ENCODE measurements at places on chromosomes 6 and 20. TPM values are rescaled to one million over a fixed set of nuclear protein-coding genes. Genes with fewer than 3 reads are reported as not detected.

The TXLNB gene
- total RNA-seq, result 52.4 TPM

DNA sequence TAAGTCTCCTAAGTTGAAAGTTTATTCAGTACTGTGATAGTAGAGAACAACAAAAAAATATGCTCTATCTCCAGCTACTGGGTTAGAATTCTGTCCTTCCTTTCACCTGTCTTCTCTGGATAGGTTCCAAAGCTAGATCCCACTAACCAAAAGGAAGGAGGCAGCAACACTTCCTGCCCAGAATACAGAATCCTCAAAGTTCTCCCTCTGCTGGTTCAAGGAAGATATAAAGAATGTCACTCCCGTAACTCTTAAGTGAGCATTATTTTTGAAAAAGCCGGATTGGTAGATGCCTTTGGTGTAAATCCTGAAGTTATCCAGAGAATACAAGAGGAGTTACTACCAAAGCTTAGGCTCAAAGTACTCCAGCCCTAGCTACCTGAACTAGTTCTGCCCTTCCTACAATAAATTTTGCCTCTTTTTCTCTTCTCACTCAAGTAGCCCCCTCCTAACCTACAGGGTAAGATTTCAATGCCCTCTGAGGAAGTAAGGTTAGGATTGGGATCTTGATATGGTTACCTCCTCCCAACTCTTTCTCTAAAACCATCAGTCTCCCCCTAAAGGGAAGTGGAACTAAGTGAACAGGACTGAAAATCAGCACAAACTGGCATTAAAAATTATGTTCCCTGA, 26.0 kb upstream of the CRIP3 start:
- no peak for DNase-seq

- DNase-seq, result no peak
Observed at GRCh38 chr6:83884523-83884922, 25.0 kb downstream of the CYB5R4 start.

- DNase-seq, result no peak
Observed at GRCh38 chr6:74611220-74611619, 594.6 kb downstream of the COL12A1 start.

DNA sequence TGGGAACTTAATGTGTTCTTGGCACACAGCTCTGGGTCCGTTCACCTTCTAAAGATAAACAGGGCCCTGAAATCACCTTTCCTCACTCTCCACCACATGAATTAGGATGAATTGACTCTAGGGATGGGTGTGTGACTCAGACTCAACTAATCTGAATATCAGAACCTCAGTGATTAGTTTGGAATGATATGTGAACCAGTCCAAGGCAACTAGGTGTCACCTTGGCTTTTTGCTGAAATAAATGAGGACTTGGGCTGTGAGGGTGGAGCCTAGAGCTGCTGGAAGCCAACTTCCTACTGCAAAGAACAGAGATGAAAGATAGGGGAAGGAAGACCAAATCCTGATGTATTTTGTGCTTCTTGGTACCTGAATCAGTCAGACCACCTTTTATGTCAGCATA, 132.0 kb upstream of the RNF24 start:
- DNase-seq, result no peak

- DNase-seq, result no peak
Observed at GRCh38 chr20:43681991-43682410, 15.1 kb downstream of the MYBL2 start.

The KIFC1 gene
- 0.31 TPM for total RNA-seq

The ZC2HC1B gene
- total RNA-seq, result not detected

The MYH7B gene
- total RNA-seq, result 89.0 TPM

The MTFR2 gene
- 1.0 TPM for total RNA-seq

DNA sequence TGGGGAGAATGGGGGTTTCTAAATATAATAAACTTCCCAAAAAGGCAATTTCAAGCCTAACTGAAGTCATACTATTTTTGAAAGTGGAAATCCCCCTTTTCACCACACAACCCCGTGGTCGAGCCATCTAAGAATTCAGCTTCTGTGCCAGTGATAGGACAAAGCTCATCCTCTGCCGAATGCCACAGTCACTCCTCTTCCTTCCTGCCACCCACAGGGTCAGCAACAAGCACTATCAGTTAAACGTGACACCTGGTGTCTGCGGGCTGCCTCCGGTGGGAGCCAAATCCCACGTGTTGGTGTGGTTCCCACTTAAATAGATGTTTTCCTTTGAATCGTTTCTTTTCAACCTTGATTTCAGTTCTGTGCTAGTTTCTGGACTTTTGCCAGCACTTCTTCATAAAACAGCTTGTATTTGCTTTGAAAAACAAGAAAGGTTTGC, 60.7 kb downstream of the TNFAIP3 start:
- DNase-seq, result no peak

GRCh38 chr20:22353586-22353985, 230.8 kb downstream of the FOXA2 start:
- DNase-seq, result no peak

The OXT gene
- 0.92 TPM for total RNA-seq

GRCh38 chr20:38874460-38875174, 51.6 kb upstream of the FAM83D start:
- no peak for DNase-seq

DNA sequence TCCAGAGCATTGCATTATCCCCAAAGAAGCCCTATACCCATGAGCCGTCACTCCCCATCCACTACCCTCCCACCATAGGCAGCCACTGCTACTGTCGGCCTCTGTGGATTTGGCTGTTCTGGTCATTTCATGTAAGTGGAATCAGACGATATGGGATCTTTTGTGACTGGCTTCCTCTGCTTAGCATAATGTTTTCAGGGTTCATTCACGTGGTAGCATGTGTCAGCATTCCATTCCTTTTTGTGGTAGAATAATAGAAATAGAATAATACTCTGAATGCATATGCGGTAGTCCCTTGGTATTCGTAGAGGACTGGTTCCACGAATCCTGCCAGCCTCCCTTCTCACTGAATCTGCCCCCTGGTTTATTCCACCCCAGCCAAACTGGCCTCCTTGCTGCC, 402.6 kb upstream of the SULF2 start:
- DNase-seq, result no peak

- no peak for DNase-seq
Observed at GRCh38 chr20:14928083-14928482, 590.7 kb upstream of the FLRT3 start.

DNA sequence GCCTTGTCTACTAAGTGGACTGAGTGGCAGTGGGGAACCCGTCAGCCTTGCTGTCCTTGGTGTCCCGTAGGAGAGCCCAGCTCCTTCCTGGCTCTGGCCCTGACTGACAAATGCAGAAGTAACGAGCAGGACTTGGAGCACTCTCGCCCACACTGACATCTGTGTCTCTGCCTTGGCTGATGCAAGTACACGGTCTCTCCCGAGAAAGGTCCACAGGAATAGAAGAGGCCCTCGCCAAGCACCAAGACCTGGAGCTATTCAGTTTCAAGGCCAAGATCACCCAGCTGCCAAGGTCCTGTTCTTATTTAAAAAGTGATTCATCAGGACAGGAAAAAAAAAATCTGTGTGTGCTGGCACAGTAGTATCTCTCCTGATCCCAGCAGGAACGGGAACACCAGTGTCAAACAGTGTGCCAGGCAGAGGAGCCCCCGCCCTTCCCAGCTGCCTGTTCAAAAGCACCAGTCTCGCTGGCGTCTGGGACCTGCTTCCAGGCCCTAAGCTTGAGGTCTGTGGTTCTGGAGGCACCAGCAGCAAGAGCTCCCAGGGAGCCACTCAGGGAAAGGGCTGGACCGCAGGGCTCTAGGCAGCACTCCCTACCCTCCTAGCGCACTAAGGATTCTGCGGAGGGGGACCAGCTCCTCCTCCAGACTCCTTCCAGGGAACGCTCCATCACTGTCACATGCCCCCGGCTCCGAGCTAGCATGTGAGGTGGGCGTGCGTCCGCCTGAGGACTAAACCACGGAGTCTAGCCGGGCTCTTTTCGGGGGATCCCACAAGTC, 376.9 kb downstream of the RNGTT start:
- peak; percentile 20 for DNase-seq

DNA sequence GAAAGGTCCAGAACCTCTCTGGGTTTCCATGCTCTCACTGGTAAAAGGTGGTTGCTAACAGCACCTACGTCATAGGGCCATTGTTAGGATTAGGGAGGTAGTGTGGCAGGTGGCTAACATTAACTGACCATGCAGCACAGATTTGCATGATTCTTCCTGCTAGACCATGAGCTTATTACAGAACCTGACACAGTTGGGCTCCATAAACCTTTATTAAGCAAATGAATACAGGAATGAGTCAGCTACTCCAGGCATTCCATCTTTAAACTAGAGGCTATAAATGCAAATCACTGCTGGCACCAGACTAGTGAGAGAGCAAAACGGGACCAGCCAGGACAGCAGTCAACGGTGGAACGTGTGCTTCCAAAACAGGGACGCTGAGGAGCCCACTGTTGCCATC, 440.1 kb downstream of the PTPRT start:
- no peak for DNase-seq

DNA sequence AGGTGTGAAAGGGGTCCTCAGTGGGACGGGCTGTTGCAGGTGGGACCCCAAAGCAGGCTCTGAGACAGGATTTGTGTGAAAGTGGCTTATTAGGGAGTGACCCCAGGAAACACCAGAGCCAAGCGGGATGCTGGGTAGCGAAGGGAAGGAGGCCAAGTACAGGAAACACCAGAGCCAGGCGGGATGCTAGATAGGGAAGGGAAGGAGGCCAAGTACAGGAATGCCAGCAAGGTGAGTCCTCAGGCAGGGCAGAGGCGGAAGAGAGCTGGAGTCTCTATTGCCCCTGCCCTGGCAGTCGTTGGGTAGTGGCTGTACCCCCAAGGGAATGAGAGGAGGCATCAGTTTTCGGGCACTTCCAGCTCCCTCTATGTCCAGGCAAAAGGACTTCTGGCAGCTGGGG, 30.5 kb upstream of the TGM2 start:
- DNase-seq, result no peak

- DNase-seq, result no peak
Observed at GRCh38 chr6:71229477-71229876, 59.1 kb upstream of the OGFRL1 start.

The DEFB132 gene
- 0.32 TPM for total RNA-seq

GRCh38 chr6:37759221-37760144, 60.0 kb upstream of the ZFAND3 start:
- no peak for DNase-seq

The CSTF1 gene
- 20.9 TPM for total RNA-seq

The SNPH gene
- total RNA-seq, result 4.6 TPM

Data from left cardiac atrium (tissue), 4 donors.